ENCODE measurements at places on chromosomes 5 and 9. TPM values are rescaled to one million over a fixed set of nuclear protein-coding genes. Genes with fewer than 3 reads are reported as not detected.

The TBC1D2 gene
- total RNA-seq, result 4.4 TPM

The PCDHGA9 gene
- total RNA-seq, result 0.55 TPM

DNA sequence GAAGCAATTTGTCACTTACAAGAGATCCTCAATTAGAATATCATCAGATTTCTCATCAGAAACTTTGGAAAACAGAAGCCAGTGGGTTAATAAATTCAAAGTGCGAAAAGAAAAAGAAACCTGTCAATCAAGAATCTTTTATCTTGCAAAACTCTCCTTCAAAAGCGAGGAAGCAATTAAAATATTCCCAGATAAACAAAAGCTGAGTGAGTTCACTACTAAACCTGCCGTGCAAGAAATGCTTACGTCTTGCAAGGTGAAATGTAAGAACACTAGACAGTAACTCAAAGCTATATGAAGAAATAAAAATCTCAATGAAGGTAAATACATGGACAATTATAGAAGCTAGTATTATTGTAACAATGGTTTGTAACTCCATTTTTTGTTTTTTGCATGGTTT lies 62.8 kb upstream of the IL33 start:
- DNase-seq, result no peak

DNA sequence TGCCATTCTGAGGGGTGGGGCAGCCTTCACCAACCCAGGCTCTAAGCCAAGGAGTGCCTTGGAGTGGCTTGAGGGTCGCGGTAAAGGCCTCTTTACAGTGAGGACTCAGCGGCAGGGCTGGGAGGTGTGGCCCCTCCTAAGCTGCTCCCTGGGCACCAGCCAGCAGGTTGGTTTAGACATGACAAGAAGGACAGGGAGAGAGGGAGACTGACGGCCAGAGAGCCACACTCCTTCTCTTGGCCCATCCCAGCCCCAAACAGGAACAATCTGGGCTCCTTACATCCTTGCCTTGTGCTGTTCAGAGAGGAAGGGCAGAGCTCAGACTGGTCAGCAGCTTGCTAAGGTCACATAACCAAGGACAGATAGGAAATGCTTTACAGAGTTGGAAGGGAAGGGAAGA lies 94.5 kb downstream of the LMX1B start:
- DNase-seq, result no peak

- DNase-seq, result no peak
Observed at GRCh38 chr5:102772273-102772672, 17.2 kb downstream of the PAM start.

- DNase-seq, result no peak
Observed at GRCh38 chr9:69145144-69145715, 28.8 kb upstream of the TJP2 start.

The FBXL7 gene
- total RNA-seq, result 14.6 TPM

DNA sequence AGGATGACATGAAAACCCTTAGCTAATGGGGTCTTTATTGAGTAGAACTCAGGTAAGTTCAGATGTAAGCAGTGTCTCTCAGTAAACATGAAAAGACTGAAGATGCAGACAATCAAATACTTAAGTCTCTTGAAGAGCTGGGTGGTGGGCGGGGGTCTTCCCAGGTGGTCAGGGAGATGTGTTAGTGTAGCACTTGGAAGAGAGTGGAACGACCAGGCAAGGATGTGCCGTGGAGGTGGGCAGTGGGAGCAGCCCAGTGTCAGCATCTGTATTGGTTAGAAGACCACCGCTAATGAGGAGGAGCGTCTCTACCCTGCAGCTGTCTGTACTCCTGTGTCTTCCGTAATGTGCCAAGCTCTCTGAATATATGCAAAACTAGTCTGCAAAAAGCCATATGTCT lies 4.4 kb downstream of the S1PR3 start:
- DNase-seq, result no peak

The FAM114A2 gene
- total RNA-seq, result 36.6 TPM

The PDGFRB gene
- total RNA-seq, result 113 TPM

The LCN12 gene
- total RNA-seq, result not detected

DNA sequence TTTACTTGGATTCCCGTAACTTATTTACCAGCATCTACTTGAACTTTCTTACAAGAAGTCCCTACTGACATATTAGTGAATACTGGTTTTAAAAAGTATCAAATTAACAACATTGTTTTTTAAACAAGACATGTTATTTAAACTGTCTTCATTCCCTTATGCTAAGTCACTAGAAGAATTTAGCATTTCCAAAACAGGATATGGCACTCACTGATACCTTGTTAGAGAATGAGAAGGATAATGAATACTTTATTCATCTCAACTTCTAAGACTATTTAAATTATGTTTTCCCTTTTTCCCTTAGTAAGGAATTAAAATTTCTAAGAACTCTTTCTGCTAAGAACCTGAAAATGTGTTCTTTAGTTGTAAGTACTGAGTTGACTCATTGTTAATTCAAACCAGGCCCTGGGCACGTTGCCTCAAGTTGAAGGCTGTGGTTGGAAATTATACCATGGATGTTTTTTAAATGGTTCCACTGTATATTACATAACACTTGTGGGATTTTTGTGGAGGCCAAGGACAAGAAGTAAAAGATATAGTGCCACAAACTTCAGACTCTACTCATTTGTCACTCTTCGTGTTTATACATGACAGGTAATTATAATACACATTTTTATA lies 219.0 kb upstream of the EDIL3 start:
- DNase-seq, result peak; percentile 24

GRCh38 chr9:136096505-136097001 lies 1.5 kb upstream of the NACC2 start:
- DNase-seq, result no peak

DNA sequence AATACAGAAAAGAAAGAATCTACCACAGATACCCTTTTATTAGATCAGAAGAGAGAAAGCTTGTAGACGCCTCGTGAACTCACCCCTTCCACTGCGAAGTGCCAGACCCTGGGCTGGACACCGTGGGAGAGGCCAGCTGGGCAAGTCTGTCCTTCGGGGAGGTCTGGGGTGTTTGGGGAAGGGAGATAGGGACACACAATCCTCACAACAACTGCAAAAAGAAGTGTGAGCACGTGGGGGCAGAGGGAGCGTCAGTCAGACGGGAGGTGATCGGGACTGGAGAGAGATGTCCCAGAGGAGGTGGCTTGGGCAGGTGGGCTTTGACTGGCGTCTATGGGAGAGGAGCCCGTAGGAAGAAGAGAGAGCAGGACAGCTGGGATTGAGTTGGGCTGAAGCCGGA lies 27.3 kb upstream of the GRHPR start:
- no peak for DNase-seq

GRCh38 chr9:10875752-10876151 lies 262.9 kb upstream of the PTPRD start:
- no peak for DNase-seq

- DNase-seq, result no peak
Observed at GRCh38 chr9:16542290-16542689, 328.2 kb downstream of the BNC2 start.

DNA sequence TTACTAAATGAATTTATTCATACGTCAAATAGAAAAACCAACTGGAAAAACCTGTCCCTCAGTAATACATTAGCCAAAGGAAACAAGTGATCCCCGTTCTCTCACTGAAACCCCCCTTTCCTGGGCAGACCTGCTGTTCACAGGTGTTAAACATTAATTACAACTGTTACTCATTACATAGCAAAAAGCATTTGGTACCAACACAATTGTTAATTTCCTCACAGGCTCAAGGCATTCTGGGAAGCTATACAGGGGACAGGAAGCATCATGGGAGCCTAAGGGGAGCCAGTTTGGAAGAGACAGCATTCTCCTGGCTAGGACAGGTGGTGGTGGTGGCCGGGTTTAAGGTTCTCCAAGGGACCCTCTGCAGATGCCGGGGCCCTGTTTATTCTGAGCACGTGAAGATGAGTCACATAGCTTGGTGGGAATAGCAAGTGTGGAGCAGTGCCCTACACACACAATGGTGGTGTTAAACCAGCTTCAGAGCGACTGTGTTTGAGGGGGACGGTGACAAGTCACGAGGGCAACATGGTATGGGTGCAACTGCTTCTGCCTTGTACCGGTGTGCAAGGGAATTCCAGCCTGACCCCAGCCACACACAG lies 62.6 kb upstream of the SLC25A51 start:
- DNase-seq, result no peak

DNA sequence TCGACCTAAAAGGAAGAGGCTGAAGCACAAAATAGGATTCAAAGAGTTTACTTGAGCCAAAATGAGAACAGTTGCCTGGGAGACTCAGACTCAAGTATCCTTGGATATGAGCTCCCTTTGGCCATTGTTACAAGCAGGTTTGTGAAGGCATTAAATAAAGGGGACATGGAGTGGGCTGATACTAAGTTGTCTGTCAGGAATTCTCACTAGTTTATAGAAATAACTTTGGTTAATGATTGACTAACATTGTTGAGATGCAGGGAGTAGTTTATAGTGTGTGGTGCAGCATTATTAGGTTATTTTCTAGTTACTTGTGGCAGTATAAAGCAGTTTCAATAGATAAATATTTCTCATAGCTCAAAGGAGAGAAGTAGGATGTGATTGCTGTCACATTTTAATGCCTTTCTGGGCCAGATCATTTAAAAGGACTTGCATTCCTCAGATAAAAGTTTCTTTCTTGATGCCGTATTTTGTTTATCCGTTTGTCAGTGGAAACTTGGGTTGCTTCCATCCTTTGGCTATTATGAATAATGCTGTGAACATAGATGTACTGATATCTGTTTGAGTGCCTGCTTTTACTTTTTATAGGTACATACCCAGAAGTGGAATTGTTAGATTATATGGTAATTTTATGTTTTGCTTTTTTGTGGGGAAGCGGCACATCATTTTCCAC lies 9.1 kb downstream of the AP3S1 start:
- DNase-seq, result no peak

The STC2 gene
- 12.6 TPM for total RNA-seq

The CDKN2A gene
- total RNA-seq, result 290 TPM

The CFAP90 gene
- total RNA-seq, result not detected

DNA sequence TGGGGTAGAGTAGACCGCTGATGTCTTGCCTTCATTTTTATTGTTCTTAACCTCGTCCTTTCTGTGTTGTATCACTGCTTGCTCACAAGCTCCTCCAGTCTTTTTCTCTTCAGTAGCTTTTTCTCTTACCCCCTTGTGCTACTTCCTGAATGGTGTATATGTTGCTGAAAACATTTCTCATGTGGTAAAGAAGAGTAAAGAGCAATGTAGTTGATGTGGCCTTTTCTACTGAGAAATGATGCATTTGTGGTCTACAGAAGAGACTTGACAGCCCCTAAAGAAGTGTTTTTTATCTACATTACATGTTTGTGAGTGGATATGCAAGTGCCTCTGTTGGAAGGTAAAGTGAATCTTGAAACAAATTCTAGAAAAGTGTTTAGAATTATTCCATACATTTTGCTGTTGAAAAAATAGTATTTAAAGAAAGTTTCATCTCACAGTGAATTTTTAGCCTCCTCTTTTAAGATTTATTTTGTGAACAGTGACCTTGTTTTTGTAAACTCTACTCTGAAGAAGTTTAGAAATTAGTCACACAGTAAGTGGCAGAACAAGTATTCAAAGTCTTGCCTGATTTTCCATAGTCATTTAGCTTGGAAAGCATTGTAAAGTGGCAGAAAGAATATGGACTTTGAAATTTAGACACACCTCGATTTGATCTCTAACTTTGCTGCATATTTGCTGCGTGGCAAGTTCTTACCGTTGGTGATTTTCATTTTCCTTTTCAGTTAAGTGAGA lies 17.4 kb downstream of the CDC42SE2 start:
- no peak for DNase-seq

DNA sequence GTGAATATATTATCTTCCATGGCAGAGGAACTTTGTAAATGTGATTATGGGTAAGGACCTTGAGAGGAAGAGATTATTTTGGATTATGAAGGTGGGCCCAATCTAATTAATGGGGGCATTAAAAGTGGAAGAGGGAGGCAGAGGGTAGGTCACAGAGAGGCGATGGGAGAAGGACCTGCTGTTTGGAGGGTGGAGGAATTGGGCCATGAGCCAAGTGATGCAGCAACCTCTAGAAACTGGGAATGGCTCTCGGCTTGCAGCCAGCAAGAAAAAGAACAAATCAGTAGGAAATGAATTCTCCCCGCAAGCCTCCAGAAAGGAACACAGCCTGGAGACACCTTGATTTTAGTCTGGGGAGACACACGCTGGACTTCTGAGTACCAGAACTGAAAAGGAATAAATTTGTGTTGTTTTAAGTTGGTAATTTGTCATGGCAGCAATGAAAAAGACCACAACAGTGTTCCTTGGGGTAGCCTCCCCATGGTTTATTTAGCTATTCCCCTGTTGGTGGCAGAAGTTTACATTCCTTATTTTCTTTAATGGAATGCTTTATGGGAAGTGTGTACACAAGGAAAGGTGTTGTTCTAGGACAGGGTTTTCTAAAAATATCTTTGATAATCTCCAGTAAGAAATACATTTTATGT lies 103.6 kb downstream of the HSPA4 start:
- DNase-seq, result peak; percentile 58

The PMPCA gene
- 47.9 TPM for total RNA-seq

- DNase-seq, result no peak
Observed at GRCh38 chr9:121718501-121718900, 67.1 kb downstream of the DAB2IP start.

- no peak for DNase-seq
Observed at GRCh38 chr9:83533296-83533695, 4.9 kb downstream of the FRMD3 start.

- no peak for DNase-seq
Observed at GRCh38 chr5:135386096-135386495, 12.9 kb downstream of the MACROH2A1 start.

The STPG3 gene
- total RNA-seq, result not detected

DNA sequence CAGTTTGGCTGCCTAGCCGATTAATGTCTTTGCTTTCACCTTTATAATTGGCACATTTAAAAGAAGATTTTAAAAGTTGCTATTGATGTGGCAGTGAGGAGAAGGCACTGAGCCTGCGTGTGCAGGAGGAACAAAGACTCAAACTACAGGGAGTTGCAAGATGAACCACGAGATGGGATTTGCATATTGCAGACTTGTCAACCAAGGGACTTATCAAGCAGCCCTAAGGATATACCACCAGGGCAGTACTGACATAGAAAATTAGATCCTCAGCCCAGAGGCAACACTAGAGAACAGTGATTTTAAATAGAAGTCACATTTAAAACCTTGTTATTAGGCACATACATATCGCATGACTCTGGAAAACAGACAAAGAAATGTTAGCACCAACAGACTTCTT lies 342.6 kb downstream of the GLIS3 start:
- DNase-seq, result no peak

The CHSY3 gene
- total RNA-seq, result 0.24 TPM

The MED22 gene
- total RNA-seq, result 19.7 TPM

DNA sequence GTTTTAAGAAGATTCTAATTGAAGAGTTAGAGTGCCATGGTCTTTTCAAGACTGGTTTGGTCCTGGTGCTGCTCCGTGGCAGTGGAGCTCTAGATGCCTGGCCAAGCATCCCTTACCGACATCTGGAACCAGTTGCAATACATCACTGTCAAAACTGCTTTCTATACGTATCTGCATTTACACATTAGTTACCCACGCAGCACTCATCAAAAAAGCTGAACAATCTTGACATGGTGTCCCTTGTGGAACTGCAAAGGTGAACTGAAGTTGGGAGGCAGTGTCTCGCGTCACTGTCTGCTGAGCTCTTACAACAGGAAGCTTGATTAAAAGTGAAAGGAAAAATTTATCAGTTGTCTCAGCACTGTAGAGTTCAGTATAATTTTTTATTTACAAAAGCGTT lies 82.6 kb downstream of the PBX3 start:
- no peak for DNase-seq

The EPB41L4A gene
- 0.11 TPM for total RNA-seq

- no peak for DNase-seq
Observed at GRCh38 chr5:80249901-80250300, 5.9 kb downstream of the SERINC5 start.

GRCh38 chr5:83244516-83244915 lies 167.2 kb downstream of the XRCC4 start:
- no peak for DNase-seq

All from SJSA1 (cell line).